AG09319 (cell line): ENCODE measurements at places on chromosomes 13 and 19.

DNA sequence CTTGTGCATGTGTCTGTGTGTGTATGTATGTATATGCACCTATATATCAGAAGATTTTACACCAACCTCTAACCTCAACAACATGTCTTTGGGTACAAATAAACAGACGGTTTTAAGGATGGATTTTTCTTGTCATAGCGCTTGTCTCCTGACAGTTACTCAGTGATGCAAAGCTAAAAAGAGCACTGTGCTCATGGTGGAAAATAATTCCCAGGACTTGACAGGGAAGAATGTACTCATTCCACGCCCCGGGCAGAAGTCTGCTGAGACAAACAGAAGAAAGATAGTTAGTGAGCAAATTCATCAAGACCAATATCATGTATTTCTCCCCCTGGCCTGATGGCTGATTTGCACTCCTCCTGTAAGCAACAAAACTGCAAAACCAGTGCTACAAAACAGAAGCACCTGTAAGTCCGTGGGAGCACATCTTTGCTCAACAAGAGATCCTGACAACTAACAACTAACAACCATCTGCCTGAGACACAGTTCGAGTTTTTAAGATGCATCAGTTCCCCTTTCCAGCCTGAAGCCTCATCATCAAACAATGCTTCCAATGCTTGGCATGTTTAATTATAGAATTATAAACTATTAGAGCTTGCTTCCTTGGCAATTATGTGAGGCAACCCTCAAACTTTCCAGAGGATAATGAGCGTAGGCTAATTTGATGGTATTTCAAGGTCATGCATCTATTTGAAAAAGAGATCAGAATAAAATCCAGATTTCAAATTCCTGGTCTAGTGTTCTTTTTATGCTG is 812.7 kb upstream of the MIR17HG start:
- peak; percentile 4 for DNase-seq

- no peak for DNase-seq
Measured at GRCh38 chr13:62119739-62120700, 704.4 kb upstream of the PCDH20 start.

DNA sequence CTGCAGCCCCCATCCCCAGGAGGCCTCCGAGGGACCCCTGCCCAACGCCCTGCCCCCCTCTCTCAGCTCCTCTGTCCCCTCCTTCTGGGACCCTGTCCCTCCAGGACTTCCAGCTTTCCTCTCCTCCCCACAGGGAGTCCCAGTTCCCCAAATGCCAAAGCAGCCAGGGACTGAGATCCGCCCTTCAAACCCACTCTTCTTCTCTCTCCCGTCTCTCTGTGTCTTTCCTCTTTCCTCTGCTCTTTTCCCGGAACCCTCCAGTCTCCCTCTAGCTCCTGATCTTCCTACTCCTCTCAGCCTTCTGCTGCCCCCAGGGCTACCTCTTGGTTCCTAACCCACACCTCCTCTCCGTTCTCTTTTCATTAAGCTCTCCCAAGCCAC is 377 bp downstream of the CA11 start:
- DNase-seq, result no peak

- DNase-seq, result no peak
Measured at GRCh38 chr13:79245937-79246577, 160.0 kb downstream of the RBM26 start.

GRCh38 chr19:41929536-41930071 is 1.4 kb upstream of the ERFL start:
- no peak for DNase-seq

- DNase-seq, result no peak
Measured at GRCh38 chr13:51626749-51627148, 42.5 kb downstream of the WDFY2 start.

DNA sequence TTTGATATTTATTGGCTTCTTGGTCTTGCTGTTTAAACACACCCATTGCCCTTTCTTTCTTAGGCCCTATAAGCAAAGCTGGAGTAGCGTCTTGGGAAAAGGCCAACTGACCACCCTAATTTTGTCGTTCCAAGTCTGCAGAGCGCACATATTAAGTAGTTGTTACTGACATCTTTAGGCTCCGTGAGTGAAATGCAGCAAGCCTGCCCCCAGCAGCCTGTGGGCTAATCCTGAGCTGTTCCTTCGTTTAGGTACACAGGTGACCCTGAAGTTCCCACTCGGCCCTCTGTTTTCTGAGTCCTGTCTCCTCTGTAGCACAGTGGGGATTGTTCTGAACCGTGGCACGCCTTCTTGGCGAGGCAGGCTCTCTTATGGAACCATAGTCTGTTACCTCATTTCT is 170.5 kb downstream of the STK24 start:
- no peak for DNase-seq

- DNase-seq, result no peak
Measured at GRCh38 chr13:36549755-36550154, 117.5 kb downstream of the CCNA1 start.

DNA sequence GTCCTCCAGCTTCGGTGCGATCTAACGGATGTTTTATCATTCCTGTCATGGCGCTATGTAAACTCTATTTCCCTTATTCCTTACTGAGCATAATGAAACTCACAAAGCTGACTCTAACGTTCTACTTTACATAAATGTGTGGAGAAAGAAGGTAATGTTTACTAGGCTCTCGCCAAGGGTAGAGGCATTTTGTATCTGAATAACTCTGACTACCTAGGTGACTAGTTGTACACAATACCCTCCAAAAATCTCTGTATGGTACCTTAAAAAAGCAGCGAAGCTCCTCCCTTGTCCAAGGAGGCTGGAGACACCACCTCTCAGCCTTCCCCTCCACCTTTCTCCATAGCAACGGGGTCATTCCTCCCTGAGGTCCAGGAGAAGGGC is 316 bp upstream of the ZNF530 start:
- no peak for DNase-seq

DNA sequence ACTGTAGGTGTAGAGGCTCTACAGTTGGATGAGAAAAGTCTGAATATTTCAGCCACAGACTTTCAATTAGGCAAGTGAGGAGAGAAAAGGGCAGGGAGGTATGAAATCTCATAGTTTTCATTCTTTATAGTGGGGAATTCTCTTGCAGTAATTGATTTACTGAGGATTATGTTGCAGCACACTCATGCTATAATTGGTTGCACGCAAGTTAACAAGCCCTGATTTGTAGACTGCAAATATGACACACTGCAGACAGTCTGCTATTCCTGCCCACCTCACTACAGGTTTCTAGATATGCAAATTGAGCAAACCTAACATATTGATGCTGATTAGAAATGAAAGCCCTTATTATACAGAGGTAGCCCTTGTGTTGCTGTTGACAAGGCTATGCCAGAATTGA is 139.4 kb downstream of the LHFPL6 start:
- no peak for DNase-seq

DNA sequence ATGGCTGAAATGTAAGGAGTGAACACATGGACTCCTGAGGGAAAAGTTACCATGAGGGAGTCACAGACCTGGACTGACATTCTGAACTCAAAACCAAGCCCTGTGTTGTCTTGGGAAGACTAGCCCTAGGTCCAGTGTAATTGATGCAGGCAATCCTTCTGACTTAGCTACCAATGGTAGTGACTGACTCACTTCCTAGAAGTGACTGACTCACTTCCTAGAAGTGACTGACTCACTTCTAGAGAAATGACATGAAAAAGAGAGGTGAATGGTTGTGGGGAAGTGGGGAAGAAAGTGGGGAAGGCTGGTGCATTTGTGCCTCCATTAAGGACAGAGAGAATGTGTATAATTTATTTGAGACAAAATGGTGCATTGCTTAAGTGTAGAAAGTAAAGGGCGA is 49.9 kb downstream of the EDNRB start:
- no peak for DNase-seq

DNA sequence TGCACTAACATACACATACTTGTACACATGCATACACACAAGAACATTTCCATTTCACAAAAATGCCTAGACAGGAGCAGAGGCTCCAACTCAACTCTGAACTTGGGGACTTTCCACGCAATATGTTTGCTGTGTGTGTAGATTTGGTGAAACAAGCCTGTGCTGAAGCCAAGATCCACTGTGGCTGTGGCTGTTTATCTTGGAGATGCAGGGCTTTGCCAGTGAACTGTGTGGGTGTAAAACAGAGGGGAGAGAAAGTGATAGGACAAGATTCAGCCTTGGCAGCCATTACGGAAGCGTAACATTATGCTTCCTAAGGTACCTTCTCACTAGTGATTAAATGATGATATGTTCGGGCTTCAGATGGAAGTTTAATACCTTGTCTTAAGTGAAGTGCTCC is 73.2 kb upstream of the MBNL2 start:
- no peak for DNase-seq

DNA sequence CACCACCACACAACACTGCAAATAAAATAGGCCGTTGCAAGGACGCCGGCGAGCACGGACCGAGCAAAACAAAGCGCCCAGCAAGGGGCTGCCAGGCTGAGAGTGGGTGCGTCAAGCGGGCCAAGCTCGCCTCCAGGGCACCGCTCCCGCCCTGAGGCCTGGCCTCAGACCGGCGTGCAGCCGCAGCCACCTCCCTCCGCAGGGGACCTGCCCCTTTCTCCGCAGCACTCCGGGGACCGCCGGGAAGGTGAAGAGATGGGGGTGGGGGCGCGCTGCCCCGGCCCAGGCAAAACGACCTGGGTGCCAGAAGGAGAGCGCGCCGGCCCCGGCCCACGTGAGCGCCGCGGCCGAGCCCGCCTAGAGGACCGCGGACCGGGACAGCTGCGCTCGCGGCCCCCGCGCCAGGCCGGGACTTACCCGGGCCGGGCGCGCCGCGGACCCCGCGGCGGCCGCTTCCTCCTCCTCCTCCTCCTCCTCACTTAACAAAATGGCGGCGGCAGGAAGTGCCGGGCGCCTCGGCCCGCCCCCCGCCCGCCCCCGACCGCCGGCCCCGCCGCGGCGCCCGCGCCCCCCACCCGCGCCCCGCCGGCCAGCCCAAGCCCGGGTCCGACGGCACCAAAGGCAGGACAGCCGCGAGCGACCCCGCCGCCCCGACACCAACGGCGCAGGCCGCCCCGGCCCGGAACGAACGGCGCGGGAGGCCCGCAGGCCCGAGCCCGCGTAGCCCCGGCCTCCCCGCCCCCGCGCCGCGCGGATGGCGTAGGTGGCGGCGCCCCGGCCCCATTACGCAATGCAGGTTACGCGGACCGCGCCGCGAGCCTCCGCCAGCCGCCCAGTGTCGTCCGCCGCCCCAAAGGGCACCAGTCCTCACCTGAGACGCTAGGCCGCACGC is 674 bp downstream of the BRD4 start:
- DNase-seq, result no peak

- no peak for DNase-seq
Measured at GRCh38 chr19:16117594-16118033, 5.9 kb downstream of the RAB8A start.

- peak; percentile 46 for DNase-seq
Measured at GRCh38 chr13:32225481-32225931, 89.7 kb downstream of the ZAR1L start.

- DNase-seq, result no peak
Measured at GRCh38 chr13:41494202-41494601, 36.9 kb downstream of the RGCC start.

DNA sequence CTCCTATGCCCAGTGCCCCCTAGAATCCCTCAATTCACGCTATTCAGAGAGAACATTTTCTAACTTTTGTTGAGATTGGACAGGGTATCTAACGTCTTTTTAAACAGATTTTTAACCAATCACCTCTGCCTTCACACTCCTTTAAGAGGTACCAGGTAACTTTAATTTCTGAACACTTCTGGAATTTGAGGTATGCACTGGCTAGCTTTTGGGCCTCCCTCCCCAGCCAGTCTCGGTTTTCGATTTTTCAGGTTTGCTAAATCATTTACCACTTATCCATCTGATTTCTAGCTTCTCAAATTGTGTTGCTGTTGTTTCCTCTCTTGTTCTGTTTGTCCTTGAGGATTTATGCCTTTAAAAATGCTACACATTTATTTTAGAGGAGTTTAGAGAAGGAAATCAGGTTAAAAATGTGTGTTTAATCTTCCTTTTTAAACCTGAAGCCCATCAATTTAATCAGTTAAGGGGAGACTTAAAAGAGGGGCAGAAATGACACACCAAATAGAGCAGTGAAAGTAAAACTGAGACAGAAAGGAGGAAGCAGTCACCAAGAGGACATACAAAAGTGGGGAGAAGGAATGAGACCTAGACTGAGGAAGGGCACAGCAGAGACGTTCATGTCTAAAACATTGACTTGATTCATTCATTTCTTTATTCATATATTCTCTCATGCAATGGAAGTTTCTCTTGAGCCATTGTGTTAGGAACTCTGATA is 139.6 kb upstream of the HTR2A start:
- no peak for DNase-seq

- DNase-seq, result no peak
Measured at GRCh38 chr13:105200181-105200580, 1335.3 kb downstream of the EFNB2 start.

DNA sequence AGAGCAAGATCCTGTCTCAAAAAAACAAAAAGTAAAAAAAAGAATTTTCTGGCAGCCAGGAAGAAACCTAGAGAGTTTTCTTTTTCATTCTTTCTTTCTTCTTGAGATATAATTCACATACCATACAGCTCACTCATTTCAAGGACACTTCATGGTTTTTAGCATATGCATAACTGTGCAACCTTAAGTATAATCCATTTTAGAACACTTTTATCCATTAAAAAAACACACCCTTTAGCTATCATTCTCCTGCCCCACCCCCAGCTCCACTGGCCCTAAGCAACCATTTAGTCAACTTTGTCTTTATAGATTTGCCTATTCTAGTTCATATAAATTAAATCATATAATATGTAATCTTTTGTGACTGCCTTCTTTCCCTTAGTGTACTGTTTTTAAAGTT is 8.1 kb upstream of the IPO5 start:
- DNase-seq, result no peak

DNA sequence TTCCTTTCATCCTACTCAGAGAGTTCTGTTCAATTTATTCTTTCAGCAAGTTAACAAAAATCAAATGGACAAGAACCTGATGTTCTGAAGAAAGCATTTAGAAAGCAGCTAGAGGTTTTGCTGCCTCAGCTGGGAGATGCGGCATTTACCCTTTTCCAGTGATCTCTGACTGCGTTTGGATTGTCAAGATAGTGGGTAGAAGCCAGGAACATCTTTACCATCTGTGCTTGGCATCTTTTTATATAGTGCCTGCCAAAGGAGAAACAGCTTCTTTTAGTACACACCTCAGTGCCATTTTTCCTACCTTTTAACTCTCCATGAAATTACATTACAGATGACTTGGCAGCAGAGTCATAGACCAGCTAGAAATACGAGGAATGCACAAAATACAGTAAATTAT is 680.8 kb downstream of the SLITRK1 start:
- DNase-seq, result no peak

DNA sequence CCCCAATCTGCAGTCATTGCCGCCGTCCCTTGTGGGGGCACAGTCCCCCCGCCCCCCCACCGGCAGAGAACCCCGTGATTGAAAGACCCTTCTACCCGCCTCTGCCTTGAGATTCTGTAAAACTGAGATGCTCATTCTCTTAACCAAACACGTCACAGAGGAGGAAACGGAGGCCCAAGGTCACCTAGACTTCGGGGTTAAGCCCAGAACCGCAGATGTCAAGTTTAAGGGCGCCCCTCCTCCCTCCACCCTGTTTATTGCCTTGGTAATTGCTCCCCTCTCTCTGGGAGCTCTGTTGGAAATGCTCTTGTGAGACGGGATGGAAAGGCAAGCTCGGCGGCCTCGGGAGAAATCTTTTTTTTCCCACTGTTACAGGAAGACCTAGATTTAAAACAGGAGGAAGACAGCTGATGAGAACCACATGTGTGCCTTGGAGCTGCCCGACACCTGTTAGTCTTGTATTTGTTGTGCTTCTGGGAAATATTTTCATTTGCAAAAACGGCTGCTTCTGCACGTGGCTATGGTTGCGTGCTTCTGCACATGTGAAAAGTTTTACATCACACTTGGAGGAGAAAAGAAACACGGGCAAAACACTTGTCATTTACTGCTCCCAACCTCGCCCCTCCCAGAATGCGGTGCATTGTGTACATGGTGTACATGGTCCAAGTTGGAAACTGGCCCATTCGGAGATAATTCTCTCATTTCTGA is 1.1 kb upstream of the MED26 start:
- peak; percentile 64 for DNase-seq
